ENCODE measurements at places on chromosomes 2 and 18.

DNA sequence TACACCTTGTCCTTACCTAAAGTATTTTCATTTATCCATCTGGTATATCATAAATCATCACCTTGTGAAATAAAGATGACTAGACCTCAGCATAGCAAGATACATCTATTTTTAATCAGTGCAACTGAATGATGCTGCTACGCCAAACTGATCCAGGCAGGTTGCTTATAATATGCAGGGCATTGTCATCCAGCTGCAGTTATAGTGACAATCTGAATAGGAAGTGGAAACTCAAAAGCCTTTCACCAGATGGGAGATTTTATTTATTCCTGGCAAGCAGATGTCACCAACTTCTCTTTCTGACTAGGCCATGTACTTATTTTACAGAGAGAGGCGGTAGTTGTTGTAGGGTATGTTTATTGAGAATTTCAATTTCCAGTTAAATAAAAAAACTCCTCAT lies 747.3 kb downstream of the ADCYAP1 start:
- no peak overlapping the region for H3K27ac ChIP-seq
- H3K27me3 ChIP-seq = no peaks in the 10 kb centered on the region
- H3K4me1 ChIP-seq = no peaks in the 10 kb centered on the region
- no peak overlapping the region for H3K4me3 ChIP-seq
- DNase-seq = peak; percentile 12
- H3K36me3 ChIP-seq = no peaks in the 10 kb centered on the region

DNA sequence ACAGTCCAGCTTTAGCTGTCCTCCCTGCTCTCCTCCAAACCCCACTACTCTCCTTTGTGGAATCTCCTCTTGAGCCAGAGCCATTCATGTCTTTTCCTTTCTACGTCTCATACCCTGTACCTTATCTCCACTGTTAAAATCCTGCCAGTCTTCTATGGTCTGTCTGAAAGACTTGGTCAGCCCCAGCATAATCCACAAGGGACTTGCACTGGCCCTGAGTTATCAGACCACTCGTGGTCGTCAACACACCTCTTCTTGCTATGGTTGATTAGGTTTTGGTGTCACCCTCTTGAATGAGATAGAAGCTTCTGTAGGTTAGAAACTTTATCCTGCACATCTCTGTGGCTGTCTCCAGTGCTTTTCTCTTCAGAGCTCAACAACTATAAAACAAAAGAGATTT lies 56.8 kb downstream of the MYO1B start:
- peaks cover 22% of the 10 kb centered on the region for H3K4me1 ChIP-seq
- H3K36me3 ChIP-seq = peaks cover 7% of the 10 kb centered on the region
- H3K4me3 ChIP-seq = no peak overlapping the region
- H3K27me3 ChIP-seq = no peaks in the 10 kb centered on the region
- H3K27ac ChIP-seq = no peak overlapping the region

DNA sequence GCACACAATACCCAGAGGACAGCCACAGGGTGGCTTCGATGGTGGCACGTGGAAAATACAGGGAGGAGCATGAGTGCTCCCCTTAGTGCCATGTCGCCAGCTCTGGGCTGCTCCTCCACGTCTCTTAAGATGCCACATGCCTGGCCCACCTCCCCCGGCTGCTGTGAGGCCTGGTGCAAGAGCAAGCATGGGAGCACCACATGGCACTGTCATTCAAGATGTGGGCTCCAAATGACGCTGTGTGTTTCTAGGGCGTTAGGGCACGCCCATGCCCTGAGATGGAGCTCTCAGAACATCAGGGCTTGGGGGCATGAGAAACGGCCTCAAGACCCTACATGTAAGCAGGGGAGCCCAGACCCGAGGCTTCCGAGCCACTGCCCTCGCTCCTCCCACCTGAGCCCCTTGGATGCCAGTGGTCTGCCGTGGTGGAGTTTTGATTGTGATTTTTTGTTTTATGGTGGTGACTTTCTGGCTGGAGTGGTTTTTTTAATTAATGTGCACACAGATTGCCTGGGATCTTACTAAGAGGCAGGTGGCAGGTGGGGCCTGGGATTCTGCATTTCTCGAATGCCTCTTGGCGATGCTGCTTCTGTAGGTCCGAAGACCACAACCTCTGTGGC lies 239.3 kb downstream of the GBX2 start:
- no peak overlapping the region for H3K4me3 ChIP-seq
- peaks cover 2% of the 10 kb centered on the region for H3K4me1 ChIP-seq
- H3K27ac ChIP-seq = no peak overlapping the region

DNA sequence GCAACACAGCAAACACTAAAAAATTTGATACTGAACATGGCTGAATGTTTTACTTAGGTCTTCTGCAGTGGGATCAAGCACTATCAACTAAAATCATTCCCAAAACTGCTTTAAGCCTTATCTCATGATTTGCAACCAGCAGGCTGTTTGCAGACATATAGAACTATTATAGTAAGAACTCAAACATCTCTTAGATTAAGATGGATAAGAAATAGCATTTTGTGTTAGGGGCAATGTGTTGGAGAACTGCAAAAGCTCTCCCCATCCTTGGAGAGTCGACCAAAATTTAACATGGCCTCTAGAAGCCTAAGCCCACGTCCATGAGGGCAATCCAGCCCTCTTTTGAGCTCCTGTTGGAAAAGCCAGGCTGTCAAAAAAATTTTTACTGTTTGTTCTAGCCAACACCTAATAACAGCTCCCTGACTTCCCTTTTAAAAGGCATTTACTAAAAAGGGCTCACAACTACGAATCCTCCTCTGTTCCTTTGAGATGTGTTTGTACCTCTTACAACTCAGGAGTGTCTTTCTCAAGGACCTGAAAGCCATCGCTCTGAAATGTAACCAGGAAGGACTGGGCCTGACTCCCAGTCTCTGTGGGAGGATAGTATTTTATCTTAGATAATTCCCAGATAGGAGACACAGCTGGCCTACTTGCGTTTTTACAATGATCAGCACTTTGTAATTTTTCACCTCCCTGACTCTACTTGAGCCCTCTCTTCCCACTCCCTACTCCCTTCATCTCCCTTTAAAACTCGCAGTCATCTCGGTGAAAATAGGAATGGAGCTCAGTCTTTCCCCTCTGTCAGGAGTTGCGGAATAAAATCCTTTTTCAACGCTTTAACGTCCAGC lies 1.4 kb downstream of the KRCC1 start:
- peaks cover 14% of the 10 kb centered on the region for H3K4me1 ChIP-seq
- DNase-seq = no peak
- peak overlapping the region; percentile 92 for H3K4me3 ChIP-seq
- no peaks in the 10 kb centered on the region for H3K27me3 ChIP-seq

DNA sequence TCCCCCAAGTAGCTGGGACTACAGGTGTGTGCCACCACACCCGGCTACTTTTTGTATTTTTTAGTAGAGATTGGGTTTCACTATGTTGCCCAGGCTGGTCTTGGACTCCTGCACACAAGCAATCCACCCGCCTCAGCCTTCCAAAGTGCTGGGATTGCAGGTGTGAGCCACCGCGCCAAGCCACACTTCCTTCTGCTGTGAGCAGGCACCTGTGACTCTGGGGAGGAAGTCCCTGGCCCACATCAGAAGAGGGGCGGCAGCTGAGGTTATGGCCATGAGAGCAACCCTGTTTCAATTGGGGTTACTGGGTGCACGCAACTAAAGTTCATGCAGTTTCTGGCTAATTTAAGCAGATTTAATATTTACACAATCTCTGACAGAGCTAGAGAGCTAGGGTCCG lies 91.0 kb downstream of the PLB1 start:
- no peak for DNase-seq
- H3K36me3 ChIP-seq = no peaks in the 10 kb centered on the region
- no peaks in the 10 kb centered on the region for H3K27me3 ChIP-seq
